NCI-H2029 treated with DMSO at 0.1 percent for 48 hours (cell line): ENCODE measurements at places on chromosomes 1 and 21.

- peak; percentile 97 for DNase-seq
These were observed 21.0 kb downstream of the NFYC start for GRCh38 chr1:40712405-40712944.

- peak; percentile 72 for DNase-seq
These were observed 377 bp downstream of the SAMD13 start for GRCh38 chr1:84301785-84302385.

DNA sequence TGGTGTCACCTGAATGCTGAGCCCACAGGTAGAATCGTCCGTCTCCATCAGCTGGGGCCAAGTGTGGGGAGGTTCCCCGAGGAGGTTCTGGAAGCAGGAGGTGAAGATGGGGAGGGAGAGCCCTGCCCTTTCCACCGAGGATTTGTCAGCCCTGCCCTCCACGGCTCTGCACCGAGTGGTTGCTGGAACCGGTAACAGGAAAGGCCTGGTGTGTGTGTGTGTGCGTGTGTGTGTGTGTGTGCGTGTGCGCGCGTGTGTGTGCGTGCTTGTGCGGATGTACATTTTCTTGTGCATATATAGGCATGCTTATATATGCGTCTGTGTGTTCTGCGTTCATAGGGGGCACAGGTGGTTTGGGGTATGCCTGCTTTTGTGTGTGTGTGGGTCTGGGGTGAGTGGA lies 3.5 kb downstream of the NBL1 start:
- no peak for DNase-seq

GRCh38 chr1:69319287-69319686 lies 248.4 kb upstream of the LRRC7 start:
- no peak for DNase-seq
